Stimulated activated CD4-positive, alpha-beta T cell treated with anti-CD3 and anti-CD28 coated beads, TNF-alpha, amount 100 ng/mL, for 1 hour (primary cell): ENCODE measurements at places on chromosomes 7 and 10.

DNA sequence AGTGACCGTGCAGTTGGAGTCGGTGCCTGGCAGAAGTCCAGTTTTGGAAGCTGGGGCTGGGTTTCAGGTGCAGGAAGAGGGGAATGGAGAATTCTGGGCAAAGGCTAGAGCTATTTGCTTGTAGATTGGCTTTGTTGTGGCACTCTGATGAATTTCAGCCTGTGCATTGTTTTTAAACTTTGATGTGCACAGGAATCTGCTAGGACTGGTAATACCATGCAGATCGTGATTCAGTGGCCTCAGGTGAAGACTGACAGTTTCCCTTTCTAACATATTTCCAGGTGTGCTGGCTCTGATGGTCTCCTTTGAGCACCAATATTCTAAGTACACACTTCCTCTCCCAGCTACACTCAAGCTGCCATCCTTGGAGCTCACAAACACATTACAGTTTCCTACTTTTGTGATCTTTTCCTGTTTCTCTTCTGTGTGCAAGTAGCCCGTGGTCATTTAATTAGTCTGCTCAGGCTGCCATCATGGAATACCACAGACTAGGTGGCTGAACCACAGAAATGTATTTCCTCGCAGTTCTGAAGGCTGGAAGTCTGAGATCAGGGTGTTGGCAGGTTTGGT, 55.6 kb downstream of the NOC3L start:
- no peak for DNase-seq

DNA sequence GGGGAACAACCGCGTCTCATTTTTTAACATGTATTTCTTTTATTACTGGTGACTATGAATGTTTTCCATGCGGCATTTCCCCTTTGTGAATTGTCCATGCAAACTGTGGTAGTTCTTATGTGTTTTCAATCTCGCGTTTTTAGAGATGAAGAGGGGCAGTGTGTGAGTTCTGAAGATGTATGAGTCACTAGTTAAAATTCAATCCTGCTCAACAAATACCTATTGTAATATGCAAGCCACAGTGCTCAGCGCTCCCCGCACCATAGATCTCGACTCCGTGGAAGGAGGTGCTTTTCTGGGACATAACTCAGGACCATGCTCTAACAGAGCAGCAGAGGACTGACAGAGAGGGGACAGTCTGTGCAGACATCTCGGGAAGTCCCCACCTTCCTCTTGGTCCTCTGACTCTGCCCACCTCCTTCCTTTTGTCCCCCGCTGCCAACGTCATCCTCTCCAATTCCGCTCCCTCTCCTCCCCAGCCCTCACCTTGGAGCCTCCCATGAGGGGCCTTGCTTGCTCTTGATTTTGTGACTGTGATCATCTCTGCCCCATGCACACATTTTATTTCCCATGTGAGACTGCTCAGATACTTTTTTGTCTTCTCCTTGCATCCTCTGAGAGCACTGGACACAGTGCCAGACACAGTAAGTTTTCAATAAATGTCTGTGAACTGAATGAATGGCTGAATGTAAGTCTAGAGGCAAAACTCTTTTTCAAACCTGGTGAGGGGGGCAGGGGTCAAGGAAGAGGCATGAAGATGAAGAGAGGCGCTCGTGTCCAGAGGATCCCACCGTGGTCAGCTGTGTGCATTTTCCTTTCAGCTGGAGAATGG, 42.7 kb upstream of the PLEKHA1 start:
- DNase-seq: no peak

DNA sequence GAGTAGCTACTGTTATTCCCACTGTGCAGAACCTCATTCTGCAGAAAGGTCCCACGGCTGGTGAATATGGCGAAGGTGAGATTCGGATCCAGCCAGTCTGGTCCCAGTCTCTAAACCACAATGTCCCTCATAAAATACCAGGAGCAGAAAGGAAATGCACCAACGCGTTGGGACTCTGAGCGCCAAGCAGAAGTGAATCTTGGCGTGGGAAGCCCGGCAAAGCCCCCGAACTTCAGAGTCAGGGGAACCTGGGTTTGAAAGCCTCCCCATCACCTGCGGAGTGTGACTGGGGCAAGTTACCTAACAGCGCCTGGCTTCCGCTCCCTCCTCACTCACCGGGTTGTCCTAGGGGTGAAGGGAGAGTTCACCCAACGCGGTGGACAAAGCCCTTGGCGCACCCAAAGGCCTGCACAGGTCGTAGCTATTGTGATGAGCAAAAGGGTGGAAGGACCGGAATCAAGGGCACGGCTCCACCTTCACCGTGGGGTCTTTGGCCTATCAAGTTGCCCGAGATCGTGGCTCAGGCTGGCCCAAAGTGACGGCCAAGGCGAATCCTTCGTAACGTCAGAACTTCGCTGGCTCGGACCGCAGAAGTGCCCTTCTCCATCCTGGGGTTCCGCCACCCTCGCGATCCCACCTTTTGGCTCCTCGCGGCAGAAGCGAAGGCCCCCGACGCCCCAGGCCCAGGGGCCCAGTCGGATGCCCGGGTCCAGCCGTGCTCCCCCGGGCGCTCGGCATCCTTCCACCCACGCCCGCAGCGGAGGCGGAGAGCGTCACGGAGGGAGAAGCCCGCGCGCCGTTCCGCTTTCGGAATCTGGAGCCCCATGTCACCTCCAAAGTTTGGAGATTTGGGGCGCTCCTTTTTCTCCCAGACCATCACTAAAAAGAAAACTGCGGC, 811 bp downstream of the RGS10 start:
- DNase-seq: peak; percentile 27

GRCh38 chr7:86949052-86949778, 110.2 kb downstream of the ELAPOR2 start:
- no peak for DNase-seq

- no peak for DNase-seq
Observed at GRCh38 chr10:79552143-79552542, 8.1 kb downstream of the SFTPA2 start.
